Suppressor macrophage treated with lipopolysaccharide for 1 hour (primary cell): ENCODE measurements at places on chromosomes 3 and 15.

DNA sequence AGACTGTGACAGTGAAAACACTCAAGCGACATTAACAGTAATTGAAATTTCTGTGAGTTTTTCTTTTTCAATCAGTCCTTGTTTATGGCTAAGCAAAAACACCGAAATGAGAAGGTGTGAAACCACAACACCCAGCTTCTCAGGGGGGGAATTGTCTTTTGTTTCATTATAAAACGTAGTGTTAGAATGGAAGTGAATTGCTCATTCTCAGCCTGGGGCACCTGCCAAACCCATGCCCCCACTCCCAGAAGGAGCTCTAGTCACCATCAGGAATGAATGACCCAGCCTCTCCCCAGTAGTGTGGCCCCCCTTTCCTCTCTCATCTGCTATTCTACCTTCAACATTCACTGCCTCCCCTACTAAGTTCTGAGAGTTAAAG is 185.8 kb upstream of the CFAP20DC start:
- DNase-seq, result no peak

- DNase-seq, result no peak
Measured at GRCh38 chr3:194031349-194031748, 104.6 kb upstream of the HES1 start.

GRCh38 chr15:50247819-50248655 is 17.5 kb downstream of the HDC start:
- DNase-seq, result peak; percentile 81

GRCh38 chr3:146269271-146269670 is 18.4 kb upstream of the PLSCR4 start:
- no peak for DNase-seq

DNA sequence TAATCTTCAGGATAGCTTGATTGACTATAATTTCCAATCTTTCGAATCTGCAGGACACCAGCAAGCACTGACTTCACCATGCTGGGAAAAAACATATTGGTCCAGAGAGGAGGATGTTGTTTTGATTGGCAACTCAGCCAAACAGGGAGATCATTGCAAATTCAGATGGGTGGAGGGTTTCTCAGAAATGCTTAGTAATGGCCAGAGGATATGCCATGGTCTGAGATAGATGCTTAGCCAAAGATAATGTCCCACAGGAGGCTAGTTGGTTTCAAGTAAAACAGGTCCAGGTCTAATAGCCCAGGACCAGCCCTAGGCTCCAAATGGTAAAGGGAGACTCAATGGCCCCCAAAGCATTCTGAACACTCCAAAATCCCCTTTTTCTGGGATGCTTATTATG is 46.7 kb upstream of the CCDC80 start:
- DNase-seq, result no peak

GRCh38 chr3:62242831-62243509 is 130.4 kb downstream of the FEZF2 start:
- DNase-seq, result no peak

DNA sequence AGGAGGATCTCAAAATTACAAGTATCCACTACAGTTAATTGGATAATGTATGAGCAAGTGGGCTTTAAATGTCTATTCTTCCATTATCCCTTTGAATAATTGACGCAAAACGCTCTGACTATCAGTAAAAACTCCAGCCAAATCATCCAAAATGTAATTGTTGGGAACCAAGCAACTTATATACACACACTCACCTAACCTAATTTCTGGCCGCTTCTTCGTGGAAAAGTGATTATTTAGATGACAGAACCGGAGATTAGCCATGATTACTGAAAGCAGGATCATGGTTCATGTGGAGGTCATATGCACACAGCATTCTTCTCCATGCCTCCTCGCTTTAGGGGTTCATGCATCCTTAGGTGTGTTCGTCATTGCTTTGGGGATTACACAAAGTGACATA is 992.4 kb downstream of the NAALADL2 start:
- no peak for DNase-seq

DNA sequence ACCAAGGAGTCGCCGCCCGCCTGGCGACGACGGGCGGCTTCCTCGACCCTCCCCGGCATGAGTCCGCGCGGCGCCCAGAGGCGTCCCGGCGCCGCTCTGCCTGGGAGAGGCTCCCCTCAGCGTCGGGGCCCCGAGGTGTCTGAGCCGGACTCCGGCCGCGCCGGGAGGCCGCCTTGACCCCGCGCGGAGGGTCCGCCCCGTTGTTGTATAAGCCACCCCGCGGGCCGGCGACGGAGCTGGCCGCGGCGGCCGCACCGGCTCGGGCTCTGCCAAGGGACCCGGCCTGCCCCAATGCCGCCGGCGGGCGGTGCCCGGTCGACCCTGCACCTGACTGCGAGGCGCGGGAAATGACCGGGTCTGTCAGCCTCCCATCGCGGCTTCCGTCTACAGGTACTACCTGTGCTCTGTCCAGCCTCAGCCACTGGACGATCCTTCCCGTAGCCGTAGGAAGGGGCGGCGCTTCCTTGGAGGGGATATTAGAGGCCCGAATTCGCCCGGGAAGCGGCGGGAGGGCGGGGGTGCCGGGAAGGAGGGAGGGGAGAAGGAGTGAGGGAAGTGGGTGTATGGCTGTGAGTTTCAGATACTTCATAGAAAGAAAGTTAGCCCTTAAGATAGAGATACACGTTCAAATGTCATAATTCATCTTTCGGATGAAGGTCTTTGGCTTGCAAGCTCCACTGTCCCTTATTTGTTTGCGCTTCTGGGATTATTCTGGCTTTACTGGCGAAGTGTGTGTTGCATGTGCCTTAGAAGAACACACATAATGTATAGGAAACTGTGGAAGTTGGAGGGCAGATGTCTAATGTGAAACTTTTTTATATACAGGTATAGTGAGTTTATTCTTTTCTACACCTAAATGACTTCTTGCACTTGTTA is 620 bp downstream of the ABHD5 start:
- DNase-seq, result peak; percentile 67

GRCh38 chr3:42729404-42730145 is 27.0 kb upstream of the HHATL start:
- no peak for DNase-seq
